ENCODE measurements at places on chromosomes 6 and 20.

DNA sequence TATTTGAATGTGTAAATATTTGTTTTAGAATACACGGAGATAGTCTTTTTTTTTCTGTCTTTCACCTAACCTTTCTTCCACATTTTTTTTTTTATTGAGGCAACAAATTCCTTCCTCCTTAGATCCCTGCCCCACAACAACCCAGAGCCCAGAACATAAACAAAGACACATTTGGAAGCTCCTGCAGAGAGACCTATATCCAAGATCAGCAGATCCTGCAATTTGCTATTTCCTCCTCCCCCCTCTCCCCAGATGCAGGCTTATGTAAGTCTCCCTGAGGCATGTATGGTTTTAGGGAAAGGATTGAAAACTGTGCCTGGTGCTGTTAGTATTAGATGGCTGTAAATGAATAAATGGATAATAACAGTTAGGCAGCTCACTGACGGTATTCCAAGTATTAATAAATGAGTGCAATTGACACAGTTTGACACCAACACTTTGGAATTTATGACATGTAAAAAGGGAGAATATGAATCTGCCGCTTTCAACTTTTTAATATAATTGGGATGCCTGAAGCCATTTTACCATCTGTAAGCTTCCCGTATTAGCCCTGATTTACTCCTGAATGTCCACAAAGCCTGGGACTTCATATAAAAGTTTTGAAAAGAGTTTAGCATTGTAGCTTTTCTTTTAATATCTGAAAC is 608.3 kb upstream of the CITED2 start:
- no peak for DNase-seq

GRCh38 chr20:2171266-2171790 is 69.7 kb downstream of the STK35 start:
- DNase-seq: no peak

DNA sequence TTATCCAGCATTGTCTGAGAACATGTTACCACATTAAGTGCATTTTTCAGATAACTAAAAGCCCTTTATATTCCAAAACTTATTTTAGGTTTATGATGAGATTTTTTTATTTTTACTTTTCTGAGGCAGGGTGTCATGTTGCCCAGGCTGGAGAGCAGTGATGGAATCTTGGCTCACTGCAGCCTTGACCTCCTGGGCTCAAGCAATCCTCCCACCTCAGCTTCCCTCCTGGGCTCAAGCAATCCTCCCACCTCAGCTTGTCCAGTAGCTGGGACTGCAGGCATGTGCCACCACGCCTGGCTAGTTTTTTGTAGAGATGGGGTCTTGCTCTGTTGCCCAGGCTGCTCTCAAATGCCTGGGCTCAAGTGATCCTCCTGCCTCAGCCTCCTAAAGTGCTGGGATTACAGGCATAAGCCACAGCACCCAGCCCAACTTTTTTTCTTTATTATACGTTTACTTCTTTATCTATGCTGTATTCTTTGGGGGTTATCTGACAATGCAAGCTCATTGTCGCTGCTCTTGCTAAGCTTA is 6.2 kb downstream of the DYNLT1 start:
- DNase-seq: no peak

- no peak for DNase-seq
Observed at GRCh38 chr6:158161566-158162254, 6.4 kb downstream of the SERAC1 start.

DNA sequence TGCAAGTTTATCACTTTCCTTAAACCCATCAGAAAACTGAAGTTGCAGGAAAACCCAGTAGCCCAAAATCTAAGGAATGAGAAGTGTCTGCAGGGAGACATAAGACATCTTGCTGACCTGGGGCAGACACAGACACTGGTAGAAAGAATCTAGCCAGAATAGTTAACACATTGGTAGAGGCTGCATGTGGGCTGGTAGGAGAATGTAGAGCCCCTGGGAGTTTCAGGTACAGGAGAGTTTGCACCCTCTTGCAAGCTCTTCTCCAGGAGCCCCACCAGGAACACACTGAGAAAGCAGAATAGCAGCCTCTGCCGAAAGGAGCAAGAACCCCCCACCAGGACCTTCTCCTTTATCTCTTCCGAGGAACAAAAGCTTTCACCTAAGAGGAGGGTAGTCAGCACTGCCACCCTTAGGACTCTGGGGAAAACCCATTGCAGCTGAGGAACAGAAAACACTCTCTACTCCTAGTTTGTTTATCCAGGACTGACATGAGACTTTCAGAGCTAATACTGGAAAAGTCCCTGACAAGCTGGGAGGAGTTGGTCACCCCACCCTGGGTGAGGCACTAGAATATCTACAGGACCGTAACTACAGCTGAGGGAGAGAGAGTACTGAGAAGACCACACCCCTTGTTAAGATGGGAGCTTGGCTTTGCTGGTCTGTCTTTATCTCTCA is 10.5 kb upstream of the OGFRL1 start:
- no peak for DNase-seq

GRCh38 chr20:31590717-31591225 is 14.3 kb upstream of the ID1 start:
- DNase-seq: no peak

- no peak for DNase-seq
Observed at GRCh38 chr6:132571774-132572173, 1.7 kb downstream of the TAAR6 start.

- DNase-seq: no peak
Observed at GRCh38 chr6:45886776-45887175, 128.9 kb downstream of the CLIC5 start.

GRCh38 chr6:158560836-158561320 is 987 bp downstream of the TMEM181 start:
- DNase-seq: no peak

GRCh38 chr6:118537574-118537973 is 10.5 kb upstream of the PLN start:
- DNase-seq: no peak

DNA sequence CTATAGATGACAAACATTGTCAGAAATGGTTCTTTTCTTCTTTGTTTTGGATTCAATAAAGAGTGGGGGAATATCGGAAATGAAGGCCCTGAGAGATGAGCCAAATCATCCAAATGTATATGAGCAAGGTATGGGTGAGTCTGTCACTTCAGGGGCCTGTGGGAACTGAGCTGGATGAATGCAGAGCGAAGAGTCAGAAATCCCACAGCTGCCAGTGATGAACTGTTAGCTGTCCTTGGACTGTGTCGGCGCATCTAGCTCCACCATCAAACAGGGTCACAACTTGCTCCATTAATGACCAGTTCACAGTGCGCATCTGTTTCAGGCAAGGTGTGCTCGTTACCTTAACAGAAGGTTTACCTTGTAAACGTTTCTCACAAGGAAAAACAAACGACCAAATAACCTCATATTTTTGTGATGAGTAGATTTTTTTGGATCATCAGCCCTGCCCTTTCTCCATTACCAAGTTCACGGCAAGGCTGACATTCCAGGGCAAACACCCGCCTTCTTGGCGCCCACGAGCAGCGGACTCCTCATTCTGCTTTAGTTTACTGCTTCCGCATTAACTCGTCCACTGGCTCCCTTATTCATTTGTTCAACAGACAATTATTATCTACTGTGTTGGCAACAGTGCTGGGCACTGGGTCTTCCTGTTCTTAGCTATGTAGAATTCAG is 15.0 kb upstream of the CCN6 start:
- DNase-seq: no peak

- no peak for DNase-seq
Observed at GRCh38 chr6:106513808-106514582, 115.3 kb downstream of the RTN4IP1 start.

DNA sequence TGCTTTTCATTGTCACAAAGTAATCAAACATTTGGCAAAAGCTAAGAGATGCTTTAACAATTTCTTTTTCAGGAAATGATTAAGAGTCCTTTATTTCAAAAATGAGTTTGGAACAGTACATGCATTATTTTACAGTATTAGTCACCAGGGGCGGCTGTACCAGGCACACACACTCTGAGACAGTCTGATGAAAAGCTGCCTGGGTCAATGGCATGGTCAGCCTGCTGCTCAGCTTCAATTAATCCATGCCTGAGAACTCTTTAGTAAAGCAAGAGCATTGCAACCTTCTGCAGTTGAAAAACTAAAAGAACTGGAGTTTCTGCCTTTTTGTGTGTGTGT is 105.5 kb downstream of the TULP4 start:
- DNase-seq: no peak

- DNase-seq: no peak
Observed at GRCh38 chr6:106247293-106247692, 78.3 kb downstream of the ATG5 start.

DNA sequence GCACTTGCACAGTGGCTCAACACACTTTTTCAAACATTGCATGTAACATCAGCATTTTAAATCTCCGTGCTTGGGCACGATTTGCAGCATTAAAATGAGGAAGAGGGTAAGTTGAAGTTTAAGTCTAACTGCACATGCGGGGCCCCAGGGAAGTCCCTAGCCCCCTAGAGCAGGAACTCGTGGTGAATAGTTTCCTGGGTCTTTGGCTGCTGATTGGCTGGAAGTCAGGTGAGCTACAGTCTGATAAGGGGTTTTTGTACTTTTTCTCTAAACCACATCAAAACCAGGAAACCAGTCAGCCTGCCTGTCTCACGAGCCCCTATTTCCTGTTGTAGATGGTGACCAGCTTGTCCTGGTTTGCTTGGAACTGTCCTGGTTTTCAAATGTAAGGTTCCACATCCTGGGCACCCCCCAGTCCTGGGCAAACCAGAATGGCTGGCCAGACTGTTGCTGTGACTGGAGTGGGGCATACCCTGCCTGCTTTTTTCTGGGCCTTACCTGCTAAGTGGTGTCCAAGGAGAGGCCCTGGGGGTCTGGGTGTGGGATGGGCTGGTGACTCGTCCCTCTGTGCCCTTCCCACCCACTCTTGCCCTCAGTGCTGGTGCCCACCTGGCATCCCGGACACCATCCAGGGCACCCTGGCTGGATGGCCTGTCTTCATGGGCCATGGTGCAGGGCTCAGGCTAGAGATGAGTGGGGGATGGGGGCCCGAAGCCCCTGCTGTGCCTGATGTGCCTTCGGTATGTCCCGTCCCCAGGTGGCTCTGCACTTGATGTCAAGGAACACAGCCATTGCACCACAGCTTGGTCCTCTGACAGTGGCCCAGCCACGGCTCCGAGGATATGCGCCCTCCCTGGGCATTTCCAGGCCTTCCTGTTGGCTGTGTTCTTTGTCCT is 31.8 kb downstream of the SUN5 start:
- DNase-seq: peak; percentile 76

GRCh38 chr6:169188475-169188874 is 65.2 kb downstream of the THBS2 start:
- no peak for DNase-seq

- no peak for DNase-seq
Observed at GRCh38 chr6:132669690-132670291, 10.8 kb upstream of the TAAR1 start.

DNA sequence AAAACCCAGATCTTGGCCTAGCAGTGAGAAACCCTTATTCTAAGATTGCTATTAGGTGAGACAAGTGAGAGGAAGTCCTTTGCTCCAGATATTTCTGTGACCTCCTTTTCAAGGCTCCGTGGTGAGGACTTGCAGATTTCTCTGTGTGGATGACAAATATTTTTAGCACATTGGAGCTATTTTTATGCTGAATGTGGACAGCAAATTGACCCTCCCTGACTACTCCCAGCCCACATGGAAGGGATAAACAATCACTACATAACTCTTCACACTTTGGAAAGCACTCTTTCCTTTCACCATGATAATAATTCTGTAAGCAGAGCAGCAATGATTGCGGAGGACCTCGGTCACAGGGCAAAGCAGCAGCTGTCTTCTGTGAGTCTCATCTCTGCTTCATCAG is 88.0 kb upstream of the ADGRF1 start:
- no peak for DNase-seq

- no peak for DNase-seq
Observed at GRCh38 chr6:145252737-145253136, 482.6 kb downstream of the EPM2A start.

DNA sequence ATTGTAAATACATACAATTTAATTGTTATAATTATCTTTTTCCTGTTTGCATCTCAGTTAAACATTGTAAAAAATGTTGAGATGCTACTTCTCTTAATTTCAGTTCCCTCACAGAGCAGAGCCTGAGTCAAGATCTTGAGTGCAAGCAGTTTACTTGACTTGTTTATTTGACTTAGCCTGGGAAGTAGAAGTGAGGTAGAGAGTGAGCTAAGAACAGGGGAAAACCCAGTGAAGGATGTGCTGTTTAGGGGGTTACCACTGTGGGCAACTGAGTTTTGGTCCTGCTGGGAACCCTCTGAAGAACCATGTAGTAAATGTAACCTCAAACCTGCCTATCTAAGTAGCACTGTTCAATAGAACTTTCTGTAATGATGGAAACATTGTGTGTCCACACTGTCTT is 495.2 kb upstream of the FLRT3 start:
- DNase-seq: no peak

DNA sequence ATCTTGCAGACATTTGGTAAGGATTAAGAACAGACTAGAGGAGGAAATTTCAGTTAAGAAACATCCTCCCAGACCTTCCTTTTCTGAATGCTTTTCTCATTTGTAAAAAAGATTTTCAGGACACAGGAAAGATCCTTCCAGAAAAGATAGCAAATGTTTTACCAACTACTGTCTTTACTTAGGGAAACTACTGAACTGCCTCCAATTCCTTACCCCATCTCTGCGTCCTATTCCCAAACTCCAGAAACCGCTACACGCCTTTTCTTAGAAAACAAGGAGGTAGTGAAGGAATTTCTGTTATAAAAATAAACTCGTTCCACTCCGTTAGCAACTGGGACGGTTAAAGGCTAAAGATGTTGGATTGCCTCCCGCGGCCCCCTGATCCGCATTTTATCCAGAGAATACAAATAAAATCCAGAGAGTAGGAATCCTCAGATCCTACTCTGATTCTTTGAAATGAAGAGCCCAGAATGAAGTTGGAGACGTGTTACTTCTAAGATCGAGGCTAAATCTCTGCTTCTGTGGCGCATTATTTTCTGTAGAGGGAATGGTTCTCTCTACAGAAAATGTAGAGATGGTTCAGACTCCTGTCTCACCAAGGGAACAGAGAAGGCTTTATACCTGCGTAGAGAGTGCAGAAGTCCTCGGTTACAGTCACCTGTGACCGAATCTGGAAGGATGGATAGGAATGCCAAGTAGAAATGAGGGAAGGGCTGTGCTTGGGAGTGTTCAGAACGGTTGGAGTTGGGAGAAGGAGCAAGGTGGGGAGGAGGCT is 133.0 kb downstream of the GPX5 start:
- no peak for DNase-seq

DNA sequence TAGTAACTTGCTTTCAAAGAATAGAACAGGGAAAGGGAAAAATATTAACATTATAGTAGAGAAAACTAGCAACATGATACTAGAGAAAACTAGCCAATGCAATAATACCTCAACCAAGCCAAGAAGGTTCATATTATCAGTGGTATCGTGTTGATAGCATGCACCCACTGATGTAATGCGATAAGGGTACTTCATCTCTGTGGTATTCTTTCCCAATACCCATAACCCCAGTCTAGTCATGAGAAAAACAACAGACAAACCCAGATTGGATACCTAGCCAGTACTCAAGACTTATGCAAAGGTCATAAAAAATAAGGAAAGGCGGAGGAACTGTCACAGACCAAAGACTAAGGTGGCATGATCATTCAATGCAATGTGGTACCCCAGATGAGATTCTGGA is 21.0 kb downstream of the BLOC1S5 start:
- DNase-seq: no peak
